ENCODE measurements at places on chromosomes 12 and 14.

DNA sequence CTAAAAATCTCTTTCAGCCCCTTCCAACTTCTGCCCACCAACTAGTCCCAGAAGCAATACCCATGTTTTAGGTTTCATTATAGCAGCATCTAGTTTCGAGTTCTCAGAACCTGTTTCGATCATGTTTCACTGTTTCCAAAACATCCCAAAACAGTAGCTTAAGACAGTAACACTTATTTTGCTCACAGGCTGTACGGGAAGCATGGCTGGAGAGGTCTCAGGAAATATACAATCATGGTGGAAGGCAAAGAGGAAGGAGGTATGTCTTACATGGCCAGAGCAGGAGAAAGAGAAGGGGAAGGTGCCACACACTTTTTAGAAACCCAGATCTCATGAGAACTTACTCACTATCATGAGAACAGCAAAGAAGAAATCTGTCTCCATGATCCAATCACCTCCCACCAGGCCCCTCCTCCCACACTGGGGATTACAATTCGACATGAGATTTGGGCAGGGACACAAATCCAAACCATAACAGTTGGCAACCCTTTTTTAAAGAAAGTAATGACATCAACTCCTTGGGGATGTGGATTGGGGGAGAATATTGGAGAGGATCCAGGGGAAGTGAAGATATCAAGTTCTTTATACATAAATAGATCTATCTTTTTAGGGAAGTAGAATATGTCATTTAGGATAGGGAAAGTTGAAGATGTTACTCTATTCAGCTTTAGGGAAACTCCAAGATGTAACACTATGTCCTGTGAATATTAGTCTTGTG, 269.9 kb upstream of the PLEKHG7 start:
- no peak for DNase-seq

GRCh38 chr12:4356041-4356327, 23.5 kb downstream of the FGF23 start:
- DNase-seq, result peak; percentile 19

DNA sequence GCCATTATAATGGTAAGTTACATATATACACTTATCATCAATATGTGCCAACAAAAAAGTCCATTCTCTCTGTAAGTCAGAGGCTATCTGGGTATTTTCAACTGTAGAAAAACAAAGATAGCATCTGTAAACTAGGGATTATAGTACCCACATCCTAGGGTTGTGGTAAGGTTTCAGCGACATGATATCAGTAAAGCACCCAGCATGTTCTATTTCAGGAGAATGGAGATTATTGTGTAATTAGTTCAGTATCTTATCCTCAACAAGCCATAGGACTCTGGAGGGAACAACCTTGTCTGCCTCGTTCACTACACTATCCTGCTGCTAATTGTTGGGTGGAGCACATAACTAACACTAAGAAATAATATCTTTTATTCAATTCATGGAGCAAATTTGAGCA, 19.7 kb upstream of the CKAP4 start:
- no peak for DNase-seq

DNA sequence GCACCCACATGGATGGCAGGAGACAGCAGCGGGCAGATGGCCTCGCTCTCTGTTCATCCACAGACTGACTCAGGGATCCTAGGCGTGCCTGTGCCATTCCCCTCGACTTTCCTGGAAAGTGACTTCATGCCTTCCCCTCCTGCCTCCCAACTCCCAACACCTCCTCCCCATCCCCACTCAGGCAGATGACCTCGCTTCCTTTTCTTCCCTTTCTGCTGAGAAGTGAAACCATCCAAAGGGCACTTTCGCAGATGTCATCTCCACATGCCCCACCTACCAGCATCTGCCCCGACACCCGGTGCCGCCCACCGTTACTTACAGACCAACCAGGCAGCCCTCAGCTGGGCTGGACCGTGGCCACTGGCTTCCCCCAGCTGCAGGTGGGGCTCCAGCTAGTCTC, 29.6 kb downstream of the BEGAIN start:
- DNase-seq, result no peak

GRCh38 chr12:89824822-89825221, 116.2 kb upstream of the ATP2B1 start:
- DNase-seq, result no peak

GRCh38 chr12:2268471-2269286, 215.9 kb downstream of the CACNA1C start:
- no peak for DNase-seq

DNA sequence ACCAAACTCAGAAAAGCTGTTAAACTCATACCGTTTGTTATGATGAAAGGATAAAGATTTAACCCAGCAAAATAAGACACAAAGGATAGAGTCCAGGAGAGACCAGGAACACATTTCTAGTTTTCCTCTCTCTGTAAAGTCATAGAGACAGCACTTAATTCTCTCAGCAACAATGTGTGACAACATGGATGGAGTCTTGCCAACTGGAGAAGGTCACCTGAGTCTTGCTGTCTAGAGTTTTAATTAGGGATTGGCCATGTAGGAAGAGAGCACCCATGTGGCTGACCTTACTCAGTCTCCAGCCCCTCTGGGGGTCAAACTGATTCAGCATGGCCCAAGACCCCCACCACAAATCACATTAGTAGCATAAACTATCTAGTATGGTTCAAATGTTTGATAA, 151.0 kb upstream of the ATF7IP start:
- DNase-seq, result no peak

DNA sequence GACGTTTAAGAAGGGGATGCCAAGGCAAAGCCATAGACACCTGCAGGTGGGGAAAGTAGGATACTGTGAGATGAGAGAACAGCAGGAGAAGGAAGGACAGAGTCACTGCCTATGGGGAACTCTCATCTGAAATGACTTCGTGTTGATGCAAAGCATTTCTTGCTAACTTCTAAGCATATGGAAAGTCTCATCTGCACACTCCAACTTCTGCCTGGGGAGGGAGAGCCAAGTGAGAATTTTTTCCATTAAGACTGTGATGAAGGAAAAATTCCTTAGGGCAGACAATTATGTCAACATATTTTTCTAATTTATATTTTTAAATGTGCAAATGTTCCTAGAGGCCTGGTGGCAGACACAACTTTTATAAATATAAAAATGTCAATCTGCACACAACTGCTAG, 115.3 kb downstream of the IPO8 start:
- no peak for DNase-seq

DNA sequence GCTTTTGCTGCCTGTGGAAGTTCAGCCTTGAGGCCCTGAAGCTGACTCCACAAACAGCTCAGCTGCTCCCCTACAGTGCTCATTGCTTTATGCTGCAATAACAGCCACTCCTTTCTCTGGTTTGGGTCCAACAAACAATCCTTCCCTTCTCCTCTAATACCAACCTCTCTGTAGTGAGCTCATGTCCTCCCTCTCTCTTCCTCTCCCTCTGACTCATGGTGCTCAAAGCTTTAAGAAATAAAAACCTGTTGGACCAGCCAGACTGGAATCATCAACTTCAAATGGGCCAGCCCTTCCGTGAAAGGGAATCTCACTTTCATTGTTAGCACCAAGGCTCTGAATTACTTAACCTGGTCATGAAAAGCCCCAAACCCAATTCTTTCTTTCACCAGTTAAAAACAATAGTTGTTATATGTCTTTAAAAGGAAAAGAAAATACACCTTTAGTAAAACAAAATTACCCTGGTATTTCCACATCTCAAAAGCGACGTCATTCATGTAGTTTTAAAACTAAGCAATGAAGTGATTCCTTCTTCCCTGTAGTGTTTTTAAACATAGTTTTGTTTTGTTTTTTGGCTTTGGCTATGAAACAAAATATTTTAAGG, 126.4 kb downstream of the DUSP6 start:
- peak; percentile 60 for DNase-seq

DNA sequence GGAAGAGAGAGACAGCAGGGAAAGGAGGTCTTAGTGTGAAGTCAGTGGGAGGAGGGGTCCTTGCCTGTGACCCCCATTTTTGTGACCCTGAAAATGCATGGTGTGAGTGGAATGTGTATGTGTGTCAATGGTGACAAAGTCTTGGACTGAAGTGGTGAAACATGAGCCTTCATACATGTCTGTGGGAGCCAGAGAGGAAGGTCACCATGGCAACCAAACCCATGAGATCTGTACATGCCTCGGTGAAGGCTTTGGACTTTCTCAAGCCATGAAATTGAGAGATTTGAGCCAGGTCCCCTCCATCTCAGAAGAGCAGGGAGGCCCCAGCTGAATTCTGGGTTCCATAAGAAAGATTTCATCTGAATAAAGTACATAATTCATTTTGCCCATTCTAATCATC, 108.7 kb downstream of the TTC8 start:
- no peak for DNase-seq

DNA sequence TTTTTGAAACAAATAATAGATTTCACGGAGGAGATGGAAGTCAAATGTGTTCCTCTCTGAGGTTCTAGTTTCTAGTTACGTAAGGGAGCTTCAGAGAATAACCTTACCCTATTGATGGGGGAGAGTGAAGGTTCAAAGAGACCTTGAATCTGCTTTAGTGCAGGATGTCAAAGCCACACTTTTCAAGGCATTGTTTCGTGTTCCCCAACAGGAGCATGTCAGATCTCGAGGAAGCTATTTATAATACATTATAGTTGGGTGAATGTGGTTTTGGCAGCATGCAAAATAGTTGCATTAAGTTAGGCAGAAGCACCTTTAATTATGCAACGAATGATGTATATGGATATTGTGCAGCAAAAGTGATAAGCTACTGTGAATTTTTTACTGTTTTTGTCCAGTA, 614.9 kb downstream of the SLC16A7 start:
- DNase-seq, result no peak

Data from foreskin melanocyte (primary cell).